ENCODE measurements at places on chromosomes 7 and 10.

DNA sequence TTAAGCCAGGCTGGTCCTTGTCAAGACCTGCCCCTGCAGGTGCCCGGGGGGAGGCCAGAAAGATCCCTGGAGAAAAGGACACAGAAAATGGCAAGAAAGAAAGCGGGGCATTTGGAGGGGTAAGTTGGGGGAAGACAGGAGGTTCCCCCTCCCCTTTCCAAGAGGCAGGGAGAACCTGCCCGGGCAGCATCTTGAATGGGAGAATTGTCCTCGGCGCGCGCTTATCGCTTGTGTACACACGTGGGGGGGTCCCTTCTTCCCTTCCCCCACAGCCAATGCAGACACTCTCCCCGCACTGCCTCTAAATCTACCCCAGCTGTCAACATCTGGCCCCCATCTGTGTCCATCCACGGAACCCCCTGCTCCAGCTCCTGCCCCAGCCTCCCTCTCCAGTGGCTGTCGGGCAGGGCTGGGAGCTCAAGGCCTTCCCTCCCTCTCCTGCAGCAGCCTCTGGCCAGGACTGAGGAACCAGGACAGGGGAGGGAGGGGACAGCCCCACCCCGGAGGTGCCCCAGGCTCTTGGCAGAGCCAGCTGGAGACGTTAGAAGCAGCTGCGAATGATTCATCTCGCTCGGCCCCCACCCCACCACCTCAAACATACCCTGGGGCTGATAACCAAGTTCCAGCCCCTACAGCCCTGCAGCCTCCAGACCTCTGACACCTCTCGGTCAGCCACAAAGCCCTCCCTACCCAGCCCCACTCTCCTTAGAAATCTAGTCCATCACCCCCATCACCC lies 25.3 kb downstream of the EPHB4 start:
- DNase-seq = no peak

DNA sequence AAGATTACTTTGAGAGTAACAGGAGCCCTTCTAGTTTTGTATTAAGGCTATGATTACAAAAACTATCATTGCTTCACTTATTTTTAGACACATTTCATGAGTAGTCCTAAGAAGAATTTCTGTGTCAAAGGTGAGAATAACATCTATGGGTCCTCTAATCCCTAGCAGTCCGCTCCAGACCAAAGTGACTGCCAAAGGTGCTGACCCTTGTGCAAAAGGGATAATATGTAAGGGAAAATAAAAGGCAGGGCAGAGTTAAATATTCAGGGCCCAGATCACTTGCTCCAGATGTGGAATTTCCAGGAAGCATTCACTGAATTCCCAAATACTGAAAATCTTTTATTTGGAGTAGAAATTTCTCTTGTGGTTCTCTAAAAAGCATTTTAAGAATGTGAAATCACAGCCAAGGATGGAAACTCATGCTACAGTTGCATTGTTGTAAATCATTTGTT lies 29.3 kb downstream of the RHOBTB1 start:
- DNase-seq = no peak

GRCh38 chr7:32500922-32501341 lies 5.6 kb downstream of the AVL9 start:
- DNase-seq = no peak

GRCh38 chr10:47063858-47064257 lies 152.6 kb downstream of the PTPN20 start:
- no peak for DNase-seq

GRCh38 chr10:62637249-62638061 lies 167.1 kb upstream of the ADO start:
- no peak for DNase-seq

DNA sequence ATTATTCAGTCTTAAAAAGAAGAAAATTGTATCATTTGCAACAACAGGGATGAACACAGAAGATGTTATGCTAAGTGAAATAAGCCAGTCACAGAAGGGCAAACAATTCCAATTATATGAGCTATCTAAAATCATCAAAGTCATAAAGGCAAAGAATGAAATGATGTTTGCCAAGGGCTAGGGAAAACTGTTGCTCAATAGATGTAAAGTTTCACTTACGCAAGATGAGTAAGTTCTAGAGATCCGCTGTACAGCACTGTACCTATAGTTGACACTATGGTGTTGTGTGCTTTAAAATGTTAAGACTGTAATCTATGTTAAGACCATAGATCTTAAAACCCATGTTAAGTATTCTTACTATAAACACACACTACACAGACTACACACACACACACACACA lies 904.6 kb upstream of the LRRN3 start:
- no peak for DNase-seq

DNA sequence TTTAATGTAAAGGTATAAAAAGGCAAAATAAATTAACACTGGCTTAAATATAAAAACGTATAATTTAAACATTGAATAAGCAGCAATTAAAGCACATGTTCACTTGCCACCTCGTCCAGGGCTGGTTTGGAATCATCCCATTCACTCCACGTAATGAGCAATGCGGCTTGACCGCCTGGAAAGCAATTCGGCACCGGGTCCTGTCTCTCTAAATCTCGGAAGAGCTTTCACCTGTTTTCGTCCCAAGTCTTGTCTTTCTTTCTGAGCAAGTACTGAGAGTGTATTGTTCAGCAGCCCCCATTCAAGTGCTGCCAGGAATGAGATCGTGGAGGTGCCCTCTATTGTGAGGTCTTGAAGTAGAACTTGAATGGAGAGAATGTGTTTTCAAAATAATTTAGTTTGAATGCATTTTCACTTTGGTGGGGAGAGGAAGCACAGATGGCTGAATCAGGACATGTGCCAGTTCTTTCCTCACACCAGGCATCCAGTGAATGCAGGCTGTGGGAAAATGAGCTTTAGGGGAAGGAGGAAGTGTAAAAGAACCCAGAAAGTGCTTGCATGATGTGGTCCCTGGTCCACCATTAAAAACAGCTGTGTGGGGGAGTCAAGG lies 515.2 kb downstream of the REEP3 start:
- DNase-seq = no peak

- peak; percentile 97 for DNase-seq
These were observed 391.4 kb downstream of the TNS3 start for GRCh38 chr7:47190462-47190861.

GRCh38 chr7:27950123-27950522 lies 210.2 kb downstream of the TAX1BP1 start:
- DNase-seq = peak; percentile 74

DNA sequence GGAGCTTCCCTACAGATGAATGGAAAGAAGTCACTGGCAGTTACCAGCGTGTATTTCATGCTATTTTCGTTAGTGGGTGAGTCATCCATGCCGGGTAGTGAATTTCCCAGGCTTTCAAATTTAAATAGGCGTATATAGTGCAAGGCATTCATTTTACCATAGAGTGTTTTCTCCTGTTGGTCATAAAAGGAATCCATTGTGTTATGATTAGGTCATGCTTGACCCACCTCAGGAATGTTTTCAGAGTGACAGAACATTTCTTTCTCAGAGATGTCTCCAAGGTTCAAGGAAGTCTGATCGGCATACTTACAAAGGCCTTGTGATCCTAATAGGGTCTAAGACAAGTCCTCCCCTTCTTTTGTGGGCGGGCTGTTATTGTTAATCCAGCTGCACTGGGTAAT lies 110.7 kb downstream of the AKR1D1 start:
- no peak for DNase-seq

DNA sequence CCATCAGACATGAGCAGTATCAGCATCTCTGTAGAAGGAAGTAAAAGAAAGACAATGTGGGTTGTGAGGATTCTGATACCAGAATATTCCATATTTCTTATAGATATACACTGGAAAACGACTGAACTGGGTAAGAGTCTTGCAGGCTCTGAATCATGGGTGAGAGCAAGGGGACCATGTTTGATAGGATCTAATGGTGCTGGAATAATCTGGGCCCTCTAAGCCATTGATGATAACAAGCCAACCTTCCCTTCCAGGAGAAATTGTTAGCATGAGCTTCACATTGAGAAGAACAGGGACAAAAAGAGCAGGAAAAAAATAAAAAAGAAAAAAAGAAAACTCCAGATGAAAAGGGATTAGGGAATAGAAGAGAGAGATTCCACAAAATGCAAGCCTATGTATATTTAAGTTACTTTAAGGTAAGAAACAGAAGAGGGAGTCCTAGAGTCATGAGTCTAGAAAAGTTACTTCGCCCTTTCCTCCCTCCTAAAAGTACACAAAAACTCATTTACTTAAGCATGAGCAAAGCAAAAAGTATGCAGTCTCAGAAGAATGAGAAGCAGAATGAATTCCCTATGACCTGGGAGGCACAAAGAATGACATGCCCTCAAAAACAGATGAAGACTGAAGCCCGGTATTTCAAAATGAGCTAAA lies 181.9 kb downstream of the TMEM26 start:
- no peak for DNase-seq

- no peak for DNase-seq
These were observed 130.4 kb downstream of the PTPN20 start for GRCh38 chr10:47041396-47042198.

- DNase-seq = no peak
These were observed 214.0 kb downstream of the CRPPA start for GRCh38 chr7:16207321-16207720.

- DNase-seq = no peak
These were observed 14.5 kb downstream of the PSAP start for GRCh38 chr10:71836596-71836974.

DNA sequence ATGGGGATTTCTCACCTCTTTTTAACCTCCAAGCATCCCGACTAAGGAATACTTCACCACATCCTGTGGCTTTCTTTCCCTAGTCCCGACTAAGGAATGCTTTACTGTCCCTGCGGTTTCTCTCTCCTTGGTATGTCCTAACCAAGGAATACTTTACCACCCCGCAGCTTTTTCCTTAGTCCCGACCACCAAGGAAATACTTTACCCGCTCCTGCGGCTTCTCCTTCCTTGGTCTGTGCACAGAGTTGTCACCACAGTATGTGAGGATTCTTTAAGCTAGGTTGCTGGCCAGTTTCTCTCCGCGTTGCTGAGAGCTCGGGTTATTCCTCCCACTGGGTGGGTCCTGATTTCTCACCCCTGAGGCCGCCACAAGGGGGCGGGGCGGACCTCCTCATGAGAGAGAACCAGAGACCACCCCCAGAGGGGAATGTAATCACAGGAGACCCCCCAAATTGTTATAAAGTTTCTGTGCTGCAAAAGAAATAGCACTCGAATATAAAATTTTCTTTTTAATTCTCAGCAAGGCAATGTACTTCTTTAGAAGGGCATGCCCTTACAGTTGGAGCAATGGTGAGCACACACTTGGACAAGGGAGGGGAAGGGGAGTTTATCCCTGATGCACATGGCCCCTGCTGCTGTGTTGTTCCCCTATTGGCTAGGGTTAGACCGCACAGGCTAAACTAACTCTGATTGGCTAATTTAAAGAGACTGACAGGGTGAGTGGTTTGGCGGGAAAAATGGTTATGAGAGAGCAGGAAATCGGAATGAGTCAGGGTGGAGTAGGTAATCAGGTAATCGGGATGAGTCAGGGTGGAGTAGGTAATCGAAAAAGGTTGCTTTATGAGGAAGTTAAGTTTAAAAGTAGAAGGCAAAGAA lies 12.8 kb downstream of the SUGCT start:
- DNase-seq = no peak

DNA sequence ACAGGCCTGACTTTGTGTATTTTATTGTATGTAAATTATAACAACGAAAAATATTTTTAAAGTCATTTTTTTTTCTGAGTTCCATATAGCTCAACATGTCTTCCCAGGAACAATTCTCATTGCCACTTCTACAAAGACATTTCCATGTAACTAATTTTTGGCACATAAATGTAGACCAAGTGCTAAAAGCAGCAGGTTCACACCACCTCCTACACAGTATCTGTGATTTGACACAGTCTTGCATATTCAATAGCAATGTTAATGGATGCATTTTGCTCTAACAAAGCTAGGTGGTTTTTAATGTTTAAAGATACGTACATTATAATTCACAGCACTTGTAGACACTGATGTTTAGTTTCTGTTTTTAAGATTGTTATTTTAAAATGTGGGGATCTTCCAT lies 346.5 kb downstream of the GPAM start:
- no peak for DNase-seq

DNA sequence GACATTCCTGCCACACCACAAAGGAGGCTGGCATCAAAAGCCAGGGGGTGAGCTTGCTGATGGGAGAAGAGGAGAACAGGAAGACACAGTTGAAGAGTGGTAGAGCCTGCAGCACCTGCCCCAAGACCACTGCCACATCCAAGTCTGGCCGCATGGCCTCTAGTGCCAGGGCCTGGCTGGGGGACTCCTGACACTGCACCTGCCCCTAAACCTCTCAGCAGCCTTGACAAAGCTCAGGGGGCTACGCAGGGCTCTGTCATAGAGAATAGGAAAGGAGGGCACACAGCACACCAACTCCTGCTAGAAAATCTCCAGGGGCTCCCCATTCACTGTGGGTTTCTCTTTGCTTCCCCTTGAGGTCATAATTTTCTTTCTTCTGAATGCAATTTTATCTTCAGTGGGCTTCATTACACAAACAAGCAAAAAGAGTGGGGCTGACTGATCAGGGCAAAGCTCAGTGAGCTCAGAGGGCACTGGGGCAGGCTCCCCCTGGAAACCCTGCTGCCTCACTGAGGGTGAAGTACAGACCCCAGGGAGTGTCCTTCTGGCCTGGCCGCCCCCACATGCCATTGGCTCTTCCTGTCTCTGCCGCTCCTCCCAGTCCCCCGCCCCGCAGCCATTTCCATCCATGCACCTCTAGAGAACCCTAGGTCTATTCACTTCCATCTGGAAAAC lies 37.2 kb downstream of the VOPP1 start:
- no peak for DNase-seq

Data from NCI-H524 (cell line).